ENCODE measurements at places on chromosomes 1 and 21. TPM values are rescaled to one million over a fixed set of nuclear protein-coding genes. Genes with fewer than 3 reads are reported as not detected.
A peak's percentile ranks its signal among the peaks of the same experiment; 100 is the strongest.

GRCh38 chr1:208974717-208975116, 608.8 kb upstream of the CAMK1G start:
- peak; percentile 85 for DNase-seq

GRCh38 chr1:225440380-225441221, 12.8 kb upstream of the LBR start:
- no peak for DNase-seq

Gene PLA2G2F
- total RNA-seq = 1.2 TPM

Gene SH2D1B
- not detected for total RNA-seq

GRCh38 chr1:206631085-206631509, 4.2 kb upstream of the DYRK3 start:
- DNase-seq = peak; percentile 67

GRCh38 chr1:44405798-44406736, 1.0 kb downstream of the RNF220 start:
- no peak for DNase-seq

Measured in umbilical cord (tissue), 2 donors.